ENCODE measurements at places on chromosomes 16 and 17.

DNA sequence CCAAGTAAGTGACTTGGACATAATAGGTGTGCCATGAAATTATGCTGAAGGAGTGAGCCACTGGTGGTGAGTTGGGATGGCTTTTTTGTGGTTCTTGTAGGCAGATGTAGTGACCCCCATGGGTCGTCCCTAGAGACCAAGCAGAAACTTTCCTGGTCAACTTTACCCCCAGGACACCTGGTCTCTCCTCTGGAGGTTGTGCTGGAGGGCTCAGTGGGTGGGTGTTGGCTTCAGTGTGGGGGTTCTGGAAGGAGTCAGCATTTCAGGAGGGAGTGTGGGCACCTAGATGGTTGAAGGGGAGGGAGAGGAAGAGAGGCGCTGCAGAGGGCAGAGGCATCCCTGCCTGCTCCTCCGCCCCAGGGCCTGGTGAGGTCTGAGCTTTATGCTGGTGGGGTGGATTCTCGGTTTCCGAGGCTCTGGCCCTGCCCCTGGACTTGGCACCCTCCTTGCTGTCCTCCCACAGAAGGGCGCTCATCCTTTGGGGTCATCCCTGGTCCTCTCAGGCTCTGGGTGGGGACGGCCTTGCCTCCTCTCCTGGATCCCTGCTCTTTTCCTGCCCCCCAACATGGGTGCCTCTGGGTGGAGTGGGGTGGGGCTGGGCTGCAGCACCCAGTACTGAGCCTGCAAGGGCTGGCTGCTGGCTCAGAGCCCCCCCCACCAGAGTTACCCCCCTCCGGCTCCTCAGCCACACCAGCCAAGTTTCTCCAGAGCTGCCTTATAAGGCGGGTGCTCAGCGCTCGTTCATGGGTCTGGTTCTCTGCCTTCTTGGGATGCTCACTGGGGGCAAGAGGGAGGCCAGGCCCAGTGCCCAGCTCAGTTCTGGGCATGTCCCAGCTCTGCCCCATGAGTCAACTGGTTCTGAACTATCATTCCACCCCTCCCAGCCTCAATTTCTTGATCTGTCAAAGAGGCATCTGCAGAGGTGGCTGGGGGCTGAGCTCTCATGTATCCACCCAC lies 266.8 kb downstream of the SEC14L1 start:
- DNase-seq: no peak

GRCh38 chr17:49817993-49818392 lies 29.5 kb downstream of the KAT7 start:
- DNase-seq: no peak

DNA sequence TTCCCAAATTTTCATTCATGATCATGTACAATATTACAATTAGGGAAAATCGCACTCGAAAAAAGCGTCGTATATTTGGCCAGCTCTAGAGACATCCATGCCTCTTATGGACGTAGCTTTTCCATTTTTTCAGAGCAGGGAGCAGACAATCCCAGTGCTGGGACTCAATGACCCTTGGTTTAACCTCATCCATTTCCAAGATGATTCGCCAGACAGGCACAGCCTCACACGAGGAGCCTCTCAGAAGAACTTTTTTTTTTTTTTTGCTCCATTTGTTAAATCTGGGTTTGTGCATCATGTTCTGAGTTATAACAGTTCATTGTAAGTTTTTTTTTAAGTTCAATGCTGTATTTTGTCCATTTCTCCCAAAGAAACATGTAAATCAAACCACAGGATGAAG lies 92.1 kb downstream of the ZDHHC7 start:
- no peak for DNase-seq

- no peak for DNase-seq
These were observed 31.6 kb downstream of the VPS53 start for GRCh38 chr17:683040-683439.

DNA sequence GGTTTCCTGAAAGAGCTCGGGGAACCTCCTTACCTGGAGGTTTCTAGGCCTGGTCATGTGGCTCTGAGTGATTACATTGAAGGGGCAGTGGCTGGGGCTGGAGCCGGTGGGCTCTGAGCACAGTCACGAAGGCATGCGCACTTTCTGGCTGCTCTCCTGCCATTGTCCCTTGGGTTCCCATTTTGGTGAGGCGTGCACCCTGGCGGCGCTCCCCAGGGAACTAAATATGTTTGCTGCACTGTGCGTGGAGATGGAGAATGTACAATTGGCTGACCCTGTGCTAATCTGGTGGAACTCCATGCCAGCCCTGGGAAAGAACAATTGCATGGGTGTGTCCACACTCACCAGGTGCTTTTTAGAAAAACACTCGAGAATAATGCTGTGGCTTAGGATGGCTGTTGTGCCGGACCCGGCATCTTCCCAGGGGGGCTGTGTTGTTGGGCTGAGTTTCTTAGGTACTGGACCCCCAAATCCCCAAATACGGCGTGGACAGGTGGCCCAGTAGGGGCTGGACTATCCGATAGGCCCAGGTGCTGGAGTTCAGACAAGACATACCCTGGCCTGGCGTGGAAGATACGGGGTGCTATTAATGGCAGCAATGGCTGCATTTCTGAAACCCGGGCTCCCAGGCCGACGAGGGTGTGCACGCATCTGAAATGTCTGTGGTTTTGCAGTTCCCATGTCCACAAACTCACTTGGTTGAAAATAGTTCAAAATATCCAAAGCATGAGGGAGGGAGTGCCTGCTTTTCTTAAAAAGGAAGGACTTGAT lies 230.5 kb downstream of the SEC14L1 start:
- no peak for DNase-seq

GRCh38 chr17:28053725-28054124 lies 11.2 kb downstream of the NLK start:
- no peak for DNase-seq

DNA sequence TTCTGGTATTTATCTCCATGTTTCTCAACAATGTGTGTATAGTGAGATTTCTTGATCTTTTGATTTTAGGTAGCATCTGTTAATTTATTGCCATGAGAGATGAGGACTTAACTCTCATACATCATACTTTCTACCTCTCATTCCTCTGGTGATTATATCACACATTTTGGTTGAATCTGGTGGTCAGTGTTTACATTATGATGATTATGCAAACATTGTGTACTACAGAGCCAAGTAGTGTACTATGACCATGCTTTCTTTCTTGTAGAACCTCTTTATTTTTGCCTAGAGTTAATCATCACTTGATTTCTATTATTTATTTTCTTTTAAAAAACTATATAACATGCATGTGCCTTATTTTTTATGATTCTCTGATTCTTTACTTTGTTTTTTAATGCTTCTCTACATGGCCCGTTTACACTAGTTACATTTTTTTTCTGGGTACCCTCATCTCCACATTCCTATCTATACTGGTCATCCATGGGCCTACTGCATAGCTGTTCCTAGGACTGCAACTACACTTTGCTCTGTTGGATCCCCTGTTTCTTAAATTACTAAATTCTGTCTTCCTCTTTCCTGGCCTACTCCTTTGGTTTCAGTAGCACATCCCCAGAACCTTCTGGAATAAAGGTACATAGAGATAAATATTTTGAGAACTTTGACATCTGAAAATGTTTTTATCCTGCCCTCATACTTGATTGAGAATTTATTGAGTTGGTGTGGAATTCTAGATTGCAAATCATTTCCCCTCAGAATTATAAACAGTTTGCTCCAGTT lies 63.0 kb upstream of the LRRC37A3 start:
- DNase-seq: no peak

DNA sequence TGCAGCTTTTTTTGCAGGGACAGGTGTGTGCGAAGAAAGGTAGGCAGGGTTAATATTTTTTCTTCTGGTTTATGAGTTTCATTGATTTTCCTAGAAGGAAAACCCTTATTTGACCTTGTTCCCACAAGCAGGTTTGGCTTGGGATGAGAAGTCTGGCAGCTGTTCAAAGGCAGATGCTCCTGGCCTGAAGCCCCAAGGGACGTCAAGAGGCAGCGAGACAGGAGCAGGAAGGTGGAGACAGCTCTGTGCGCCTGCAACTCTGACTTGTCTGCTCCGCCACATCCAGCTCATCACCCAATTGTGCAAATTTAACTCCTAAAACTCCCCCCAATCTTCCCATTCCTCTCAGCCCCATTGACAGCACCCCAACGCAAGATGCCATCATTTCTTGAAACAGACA lies 136.8 kb upstream of the XYLT1 start:
- no peak for DNase-seq

DNA sequence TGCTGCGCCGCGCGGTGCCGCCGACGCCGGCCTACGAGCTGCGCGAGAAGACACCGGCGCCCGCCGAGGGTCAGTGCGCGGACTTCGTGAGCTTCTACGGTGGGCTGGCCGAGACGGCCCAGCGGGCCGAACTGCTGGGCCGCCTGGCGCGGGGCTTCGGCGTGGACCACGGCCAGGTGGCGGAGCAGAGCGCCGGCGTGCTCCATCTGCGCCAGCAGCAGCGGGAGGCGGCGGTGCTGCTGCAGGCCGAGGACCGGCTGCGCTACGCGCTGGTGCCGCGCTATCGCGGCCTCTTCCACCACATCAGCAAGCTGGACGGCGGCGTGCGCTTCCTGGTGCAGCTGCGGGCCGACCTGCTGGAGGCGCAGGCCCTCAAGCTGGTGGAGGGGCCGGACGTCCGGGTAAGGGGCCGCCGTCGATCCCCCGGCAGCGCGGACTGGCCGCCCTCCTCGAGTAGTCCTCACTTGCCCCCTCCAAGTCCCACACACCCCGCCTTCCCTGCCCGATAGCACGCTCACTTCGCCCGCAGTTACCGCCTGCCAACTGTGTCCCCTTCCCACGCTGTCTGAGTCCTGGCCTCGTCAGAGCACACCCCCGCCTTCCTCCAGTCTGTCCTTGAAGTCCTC lies 470 bp downstream of the MLYCD start:
- DNase-seq: no peak

DNA sequence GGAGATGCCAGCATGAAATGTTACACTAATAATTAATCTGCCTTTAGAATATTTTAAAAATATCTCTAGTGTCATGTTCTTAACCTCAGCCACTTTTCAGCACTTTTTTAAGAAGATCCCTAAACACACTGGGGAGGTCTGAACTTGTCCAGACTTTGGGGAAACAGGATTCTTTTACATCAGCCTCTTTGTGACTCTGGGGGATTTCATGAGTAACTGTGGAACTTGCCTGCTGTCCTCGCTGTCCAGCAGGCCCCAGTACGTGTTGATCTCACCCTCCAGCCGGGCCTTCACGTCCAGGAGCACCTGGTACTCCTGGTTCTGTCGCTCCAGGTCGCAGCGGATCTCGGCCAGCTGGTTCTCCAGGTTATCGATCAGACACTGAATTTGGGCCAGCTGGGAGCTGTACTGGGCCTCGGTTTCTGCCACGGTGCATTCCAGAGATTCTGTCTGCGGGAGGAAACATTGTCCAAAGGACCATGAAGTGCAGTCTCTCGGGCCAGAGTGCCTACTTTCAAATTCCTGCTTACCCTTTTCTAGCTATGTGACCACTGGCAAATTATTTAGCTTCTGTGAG lies 5.5 kb downstream of the KRT40 start:
- DNase-seq: no peak

GRCh38 chr17:66437476-66438026 lies 135.1 kb downstream of the PRKCA start:
- no peak for DNase-seq

DNA sequence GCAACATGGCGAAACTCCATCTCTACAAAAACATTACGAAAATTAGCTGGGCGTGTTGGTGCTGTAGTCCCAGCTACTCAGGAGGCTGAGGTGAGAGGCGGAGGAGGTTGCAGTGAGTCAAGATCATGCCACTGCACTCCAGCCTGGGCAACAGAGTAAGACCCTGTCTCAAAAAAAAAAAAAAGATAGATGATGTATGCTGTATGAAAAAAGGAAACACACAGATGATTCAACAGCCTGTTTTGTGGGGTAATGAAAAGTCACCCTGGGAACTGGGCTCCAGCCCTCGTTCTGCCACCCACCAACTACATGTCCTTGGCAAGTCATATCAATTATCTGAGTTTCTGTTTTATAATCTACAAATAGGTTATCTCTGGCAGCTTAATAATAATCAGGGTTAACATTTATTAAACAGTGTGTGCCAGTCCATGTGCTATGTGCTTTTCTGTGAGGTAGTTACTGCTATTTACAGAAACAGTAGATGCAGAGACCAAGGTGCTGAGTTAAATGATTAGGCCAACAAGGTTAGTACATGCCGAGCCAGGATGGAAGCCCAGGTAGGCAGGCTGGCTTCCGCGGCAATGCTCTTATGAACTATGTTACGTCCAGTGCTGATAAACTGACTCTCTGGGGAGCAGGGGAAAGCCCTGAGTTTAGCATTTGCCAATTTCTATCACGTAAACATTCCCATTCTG lies 1.1 kb downstream of the G6PC1 start:
- DNase-seq: no peak

GRCh38 chr17:15513856-15514459 lies 46.5 kb upstream of the CDRT4 start:
- DNase-seq: no peak

DNA sequence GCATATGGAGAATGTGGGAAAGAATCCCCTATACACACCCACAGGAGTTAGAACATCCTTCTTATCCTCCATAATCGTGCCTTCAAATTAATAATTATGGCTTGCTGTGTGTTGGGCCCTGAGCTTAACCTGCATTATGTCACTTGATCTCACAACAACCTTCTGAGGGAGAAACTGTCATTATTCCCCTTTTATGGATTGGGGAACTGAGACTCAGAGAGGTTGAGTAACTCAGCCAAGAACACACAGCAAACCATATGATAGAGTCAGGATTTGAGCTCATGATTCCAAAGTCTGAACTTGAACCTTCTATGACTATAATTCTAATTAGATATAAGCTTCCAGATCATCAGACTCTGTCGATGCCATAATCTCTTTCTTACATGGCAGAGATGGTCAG lies 114.2 kb upstream of the CACNG3 start:
- DNase-seq: no peak

- no peak for DNase-seq
These were observed 80.2 kb downstream of the RPA1 start for GRCh38 chr17:1909985-1910384.

DNA sequence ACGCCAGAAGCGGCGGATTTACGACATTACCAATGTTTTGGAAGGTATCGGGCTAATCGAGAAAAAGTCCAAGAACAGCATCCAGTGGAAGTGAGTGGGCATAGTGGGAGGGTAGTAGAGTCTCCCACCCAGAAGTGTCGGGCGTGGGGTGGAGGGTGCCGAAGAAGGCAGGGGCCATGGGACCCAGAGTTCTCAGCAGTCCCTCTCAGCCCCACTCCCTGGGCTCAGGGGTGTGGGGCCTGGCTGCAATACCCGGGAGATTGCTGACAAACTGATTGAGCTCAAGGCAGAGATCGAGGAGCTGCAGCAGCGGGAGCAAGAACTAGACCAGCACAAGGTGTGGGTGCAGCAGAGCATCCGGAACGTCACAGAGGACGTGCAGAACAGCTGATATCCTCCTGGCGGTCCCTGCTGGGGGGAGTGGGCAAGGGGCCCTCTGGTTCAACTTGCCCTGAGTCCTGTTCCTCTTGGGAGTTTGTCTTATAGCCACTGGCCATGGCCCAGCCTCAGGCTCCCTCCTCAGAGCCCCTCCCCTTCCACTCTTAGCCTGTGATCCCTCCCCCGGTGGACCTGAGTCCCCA lies 916 bp downstream of the E2F4 start:
- DNase-seq: no peak
